Vagina (tissue), 2 donors: ENCODE measurements at places on chromosomes 3 and 15. TPM values are rescaled to one million over a fixed set of nuclear protein-coding genes. Genes with fewer than 3 reads are reported as not detected.

GRCh38 chr3:70090322-70090913 lies 90.9 kb downstream of the SAMMSON start:
- H3K4me3 ChIP-seq = no peak overlapping the region
- H3K27ac ChIP-seq = no peak overlapping the region
- H3K36me3 ChIP-seq = no peaks in the 10 kb centered on the region
- DNase-seq = no peak
- H3K27me3 ChIP-seq = no peaks in the 10 kb centered on the region

DNA sequence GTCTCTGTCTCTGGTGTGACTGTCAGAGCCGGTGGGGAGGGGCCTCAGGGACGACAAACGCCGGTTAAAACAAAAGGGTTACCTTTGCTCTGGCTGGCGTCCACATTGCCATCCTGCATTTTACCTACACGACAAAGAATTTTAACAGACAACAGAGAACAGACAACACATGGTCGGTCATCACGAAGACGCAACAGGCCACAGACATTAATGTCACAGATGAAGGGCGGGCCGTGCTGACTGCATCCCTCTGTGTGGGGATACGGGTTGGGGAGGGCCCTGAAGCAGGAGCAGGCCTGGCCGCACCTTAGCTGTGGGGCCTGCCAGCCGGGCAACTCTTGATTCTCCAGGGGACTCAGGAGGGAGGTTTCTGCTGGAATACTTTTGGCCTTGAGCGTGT lies 58.2 kb upstream of the SEC13 start:
- H3K36me3 ChIP-seq = no peaks in the 10 kb centered on the region
- DNase-seq = no peak
- H3K4me1 ChIP-seq = no peaks in the 10 kb centered on the region
- no peak overlapping the region for H3K27ac ChIP-seq
- no peaks in the 10 kb centered on the region for H3K27me3 ChIP-seq
- H3K4me3 ChIP-seq = no peak overlapping the region

- H3K36me3 ChIP-seq = no peaks in the 10 kb centered on the region
- no peaks in the 10 kb centered on the region for H3K4me1 ChIP-seq
- no peak overlapping the region for H3K27ac ChIP-seq
- H3K4me3 ChIP-seq = no peak overlapping the region
- no peaks in the 10 kb centered on the region for H3K27me3 ChIP-seq
These were observed 293.3 kb upstream of the RGMA start for GRCh38 chr15:93382200-93382820.

GRCh38 chr15:85120351-85121113 lies 138.9 kb downstream of the PDE8A start:
- no peaks in the 10 kb centered on the region for H3K27me3 ChIP-seq
- H3K4me1 ChIP-seq = peaks cover 16% of the 10 kb centered on the region
- H3K4me3 ChIP-seq = no peak overlapping the region
- DNase-seq = no peak
- H3K27ac ChIP-seq = no peak overlapping the region

DNA sequence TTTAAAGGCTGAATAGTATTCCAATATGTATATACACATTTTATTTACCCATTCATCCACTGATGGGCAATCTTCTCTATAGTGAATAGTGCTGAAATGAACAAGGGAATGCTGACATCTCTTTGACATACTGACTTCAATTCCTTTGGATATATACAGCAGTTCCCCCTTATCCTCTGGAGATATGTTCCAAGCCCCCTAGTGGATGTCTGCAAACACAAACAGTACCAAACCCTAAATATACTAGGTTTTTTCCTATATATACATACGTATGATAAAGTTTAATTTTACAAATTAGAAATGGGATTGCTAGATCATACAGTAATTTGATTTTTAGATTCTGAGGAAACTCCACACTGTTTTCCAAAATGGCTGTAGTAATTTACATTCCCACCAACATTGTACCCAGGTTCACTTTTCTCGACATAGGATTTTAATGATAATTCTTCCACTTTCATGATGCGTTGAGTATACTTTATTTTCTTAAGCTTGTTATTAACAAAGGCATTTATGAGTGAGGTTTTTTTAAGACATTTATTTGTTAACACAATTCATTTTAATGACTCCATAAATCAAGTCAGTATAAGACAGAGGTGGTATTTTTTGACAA lies 38.2 kb downstream of the VPS13C start:
- H3K36me3 ChIP-seq = no peaks in the 10 kb centered on the region
- no peak overlapping the region for H3K27ac ChIP-seq
- H3K4me1 ChIP-seq = no peaks in the 10 kb centered on the region
- H3K4me3 ChIP-seq = no peak overlapping the region

GRCh38 chr3:68485051-68485450 lies 447.3 kb downstream of the TAFA4 start:
- DNase-seq = no peak
- H3K27ac ChIP-seq = no peak overlapping the region
- no peaks in the 10 kb centered on the region for H3K27me3 ChIP-seq
- no peaks in the 10 kb centered on the region for H3K36me3 ChIP-seq
- H3K4me3 ChIP-seq = no peak overlapping the region
- H3K4me1 ChIP-seq = no peaks in the 10 kb centered on the region

GRCh38 chr3:42979044-42979972 lies at the start of gene GASK1A:
Gene GASK1A (plus strand): TSS chr3:42979311. CDS start chr3:42979643, 332 bp downstream.
- DNase-seq = no peak
- H3K36me3 ChIP-seq = no peaks in the 10 kb centered on the region
- H3K4me1 ChIP-seq = peaks cover 13% of the 10 kb centered on the region
- H3K27ac ChIP-seq = peak within 1 kb of the TSS; percentile 61

DNA sequence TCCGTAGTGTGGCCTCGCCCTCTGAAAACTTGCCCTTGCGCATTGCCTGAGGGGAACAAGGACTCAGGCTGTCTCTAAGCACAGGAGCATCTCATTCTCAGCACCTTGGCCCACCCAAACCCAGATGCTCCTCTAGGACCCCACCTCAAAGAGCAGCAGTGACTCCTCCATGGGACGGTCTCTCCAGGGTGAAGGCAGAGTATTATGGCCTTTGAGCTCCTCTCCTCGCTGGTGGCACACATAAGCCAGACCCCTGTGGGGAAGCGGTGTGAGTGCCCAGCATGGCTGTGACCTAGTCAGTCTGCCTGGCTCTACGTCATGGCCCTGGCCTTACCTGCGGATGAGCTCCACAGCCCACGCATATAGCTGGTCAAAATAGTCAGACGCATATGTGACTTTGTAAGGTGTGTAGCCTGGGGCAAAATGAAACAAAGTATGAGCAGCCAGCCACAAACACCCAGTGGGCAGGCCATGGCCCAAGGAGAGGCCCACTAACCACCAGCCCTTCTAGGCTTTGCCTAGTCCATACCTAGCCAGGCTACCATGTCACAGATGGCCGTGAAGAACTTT lies 4.4 kb downstream of the QARS1 start:
- H3K36me3 ChIP-seq = peaks cover 57% of the 10 kb centered on the region
- no peak for DNase-seq
- H3K4me3 ChIP-seq = no peak overlapping the region
- no peak overlapping the region for H3K27ac ChIP-seq
- no peaks in the 10 kb centered on the region for H3K27me3 ChIP-seq

DNA sequence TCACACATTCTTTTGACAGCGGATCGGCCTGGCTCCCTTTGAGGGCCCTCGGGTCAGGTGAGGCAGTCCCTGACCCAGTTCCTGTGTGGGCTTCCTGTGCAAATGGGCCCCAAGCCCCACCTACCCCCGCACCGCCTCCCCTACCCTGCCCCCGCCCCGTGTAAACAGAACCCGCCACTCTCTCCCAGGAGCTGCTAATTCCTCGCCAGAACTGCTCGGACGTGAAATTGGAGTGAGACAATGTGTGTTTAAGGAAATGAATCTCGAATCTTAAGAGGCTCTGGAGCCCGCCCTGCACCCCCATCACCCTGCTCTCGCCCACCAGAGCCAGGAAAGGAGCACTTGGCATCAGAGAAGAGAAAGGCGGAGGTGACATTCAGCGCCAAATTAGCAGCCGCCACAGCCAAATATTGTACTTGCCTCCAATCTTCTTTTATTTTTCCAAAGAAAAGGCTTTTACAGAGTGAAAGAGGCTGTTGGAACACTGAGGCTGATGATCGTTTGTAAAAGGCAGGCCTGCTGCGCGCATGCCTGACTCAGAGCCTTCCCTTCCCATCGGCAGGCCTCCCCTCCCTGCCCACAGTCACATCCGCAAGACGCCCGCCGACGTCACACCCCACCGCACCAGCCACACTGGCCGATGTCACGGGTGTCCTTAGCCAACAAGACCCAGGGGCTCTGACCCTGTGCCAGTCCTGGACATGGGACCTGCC lies 53.1 kb downstream of the CACNA2D2 start:
- H3K27me3 ChIP-seq = no peaks in the 10 kb centered on the region
- H3K27ac ChIP-seq = peak overlapping the region; percentile 48
- peak overlapping the region; percentile 23 for H3K4me3 ChIP-seq
- DNase-seq = no peak
- H3K4me1 ChIP-seq = peaks cover 5% of the 10 kb centered on the region

DNA sequence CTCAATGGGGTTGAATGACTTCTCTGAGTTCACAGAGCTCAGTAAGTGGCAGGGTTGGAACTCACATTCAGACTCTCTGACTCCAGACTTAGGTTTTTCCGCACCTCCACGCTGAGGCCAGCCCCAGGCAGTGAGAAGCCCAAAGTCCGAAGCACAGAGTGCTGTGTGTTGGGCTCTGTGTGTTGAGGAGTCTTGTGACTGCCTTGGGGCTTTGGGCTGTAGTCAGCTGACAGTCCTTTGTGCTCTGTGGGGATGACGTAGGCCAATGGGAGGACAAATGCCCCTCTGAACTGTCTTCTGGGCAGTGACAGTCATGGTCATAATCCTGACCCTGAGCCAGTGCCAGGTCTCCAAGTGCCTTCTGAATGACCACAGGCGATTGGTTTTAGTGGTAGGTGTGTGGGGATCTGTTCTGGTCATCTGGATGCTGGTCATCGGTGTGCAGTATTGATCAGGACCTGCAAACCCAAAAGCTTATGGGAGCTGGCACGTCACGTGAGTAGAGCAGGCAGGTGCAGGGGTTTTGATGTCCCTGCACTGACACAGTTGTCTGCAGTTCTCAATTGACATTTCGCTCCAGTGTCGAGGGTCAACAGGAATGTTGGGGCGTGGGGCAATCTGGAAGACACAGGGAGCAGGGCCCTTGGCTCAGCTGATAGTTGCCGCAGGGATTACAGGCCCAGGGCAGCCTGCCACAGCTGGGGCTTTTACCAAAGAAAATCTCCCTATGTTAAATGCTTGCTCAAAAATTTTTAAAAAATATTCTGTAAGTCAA lies 45.3 kb downstream of the CAPN3 start:
- peaks cover 13% of the 10 kb centered on the region for H3K36me3 ChIP-seq
- no peaks in the 10 kb centered on the region for H3K27me3 ChIP-seq
- no peak overlapping the region for H3K27ac ChIP-seq
- no peak overlapping the region for H3K4me3 ChIP-seq

- DNase-seq = no peak
- H3K27me3 ChIP-seq = no peaks in the 10 kb centered on the region
- no peaks in the 10 kb centered on the region for H3K4me1 ChIP-seq
- no peak overlapping the region for H3K27ac ChIP-seq
These were observed 166.0 kb upstream of the COL8A1 start for GRCh38 chr3:99472385-99472784.

GRCh38 chr3:18864933-18865731 lies 283.2 kb upstream of the KCNH8 start:
- H3K27ac ChIP-seq = no peak overlapping the region
- no peaks in the 10 kb centered on the region for H3K27me3 ChIP-seq
- no peaks in the 10 kb centered on the region for H3K4me1 ChIP-seq
- no peak for DNase-seq

GRCh38 chr15:68729789-68730411 lies 90.8 kb downstream of the ANP32A start:
- H3K4me3 ChIP-seq = no peak overlapping the region
- peak overlapping the region; percentile 33 for H3K27ac ChIP-seq
- H3K27me3 ChIP-seq = no peaks in the 10 kb centered on the region
- no peaks in the 10 kb centered on the region for H3K36me3 ChIP-seq
- DNase-seq = no peak

GRCh38 chr15:47265686-47266085 lies 451.6 kb upstream of the SEMA6D start:
- no peaks in the 10 kb centered on the region for H3K27me3 ChIP-seq
- no peaks in the 10 kb centered on the region for H3K4me1 ChIP-seq
- no peak overlapping the region for H3K4me3 ChIP-seq
- no peak overlapping the region for H3K27ac ChIP-seq

DNA sequence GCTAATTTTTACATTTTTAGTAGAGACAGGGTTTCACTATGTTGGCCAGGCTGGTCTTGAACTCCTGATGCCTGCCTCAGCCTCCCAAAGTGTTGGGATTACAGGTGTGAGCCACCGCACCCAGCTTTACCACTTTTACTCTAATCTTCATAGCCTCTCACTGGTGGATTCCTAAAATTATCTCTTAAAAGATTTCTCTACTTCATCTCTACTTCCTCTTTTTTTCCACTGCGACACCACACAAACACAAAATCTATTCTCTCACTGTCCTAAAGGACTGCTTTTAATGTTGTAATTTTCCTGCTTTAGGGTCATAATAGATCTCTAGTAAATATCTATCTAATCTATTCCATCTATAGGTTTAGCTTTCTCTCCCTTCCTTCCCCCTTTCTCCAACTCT lies 34.0 kb upstream of the TBL1XR1 start:
- H3K4me1 ChIP-seq = no peaks in the 10 kb centered on the region
- no peaks in the 10 kb centered on the region for H3K36me3 ChIP-seq
- H3K27ac ChIP-seq = no peak overlapping the region
- no peaks in the 10 kb centered on the region for H3K27me3 ChIP-seq
- DNase-seq = no peak

- H3K27me3 ChIP-seq = no peaks in the 10 kb centered on the region
- no peak for DNase-seq
- no peaks in the 10 kb centered on the region for H3K36me3 ChIP-seq
- no peaks in the 10 kb centered on the region for H3K4me1 ChIP-seq
These were observed 173.5 kb upstream of the NDN start for GRCh38 chr15:23860290-23861245.

DNA sequence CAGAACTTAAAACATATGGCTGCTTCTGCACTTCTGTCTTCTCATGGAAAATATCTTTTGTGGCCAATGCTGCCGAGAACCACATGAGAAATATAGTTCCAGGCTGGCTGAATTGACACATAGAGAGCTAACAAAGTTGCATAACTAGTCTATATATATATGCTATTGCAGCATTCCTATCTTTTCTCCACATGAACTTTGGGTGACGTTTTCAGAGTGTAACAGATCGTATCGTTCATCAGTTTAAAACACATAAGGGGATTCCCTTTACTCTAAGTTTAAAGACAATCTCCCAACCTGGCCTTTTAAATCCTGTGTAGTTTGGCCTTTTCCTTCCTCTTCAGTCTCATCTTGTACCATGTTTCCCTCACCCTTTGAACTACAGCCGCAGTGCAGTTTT lies 394.2 kb upstream of the CBLB start:
- H3K36me3 ChIP-seq = no peaks in the 10 kb centered on the region
- H3K27ac ChIP-seq = no peak overlapping the region
- no peaks in the 10 kb centered on the region for H3K4me1 ChIP-seq
- no peak for DNase-seq
- H3K4me3 ChIP-seq = no peak overlapping the region

DNA sequence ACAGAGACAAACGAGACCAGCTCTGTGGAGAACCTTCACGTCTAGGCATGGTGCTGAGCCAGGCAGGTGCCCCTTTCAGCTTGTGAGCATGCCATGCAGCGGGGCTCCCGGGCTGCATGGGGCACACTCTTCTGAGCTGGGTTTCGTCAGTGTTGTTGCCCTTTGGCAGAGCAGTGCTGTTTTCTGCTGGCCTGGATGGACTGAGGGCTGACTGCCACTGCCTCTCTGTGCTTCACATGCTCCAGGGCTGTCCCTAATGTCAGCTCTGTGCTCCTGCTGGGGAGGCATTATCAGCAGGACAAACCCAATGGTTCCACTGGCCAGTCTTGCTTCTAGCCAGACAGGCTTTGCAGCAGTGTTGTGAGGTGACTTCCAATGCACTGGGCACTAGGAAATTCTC lies 9.5 kb downstream of the GASK1A start:
- no peak for DNase-seq
- no peaks in the 10 kb centered on the region for H3K4me1 ChIP-seq
- H3K4me3 ChIP-seq = no peak overlapping the region
- no peaks in the 10 kb centered on the region for H3K36me3 ChIP-seq

Gene GOLGA8H
- total RNA-seq = not detected

Gene PRTG
- 5.2 TPM for total RNA-seq

Gene MGLL
- 35.6 TPM for total RNA-seq

Gene BFSP2
- total RNA-seq = not detected
